Left lobe of liver (tissue), 2 donors: ENCODE measurements at places on chromosomes 3 and 15. TPM values are rescaled to one million over a fixed set of nuclear protein-coding genes. Genes with fewer than 3 reads are reported as not detected.

GRCh38 chr3:48623851-48624547 is 2.4 kb upstream of the TMEM89 start:
- DNase-seq: no peak

DNA sequence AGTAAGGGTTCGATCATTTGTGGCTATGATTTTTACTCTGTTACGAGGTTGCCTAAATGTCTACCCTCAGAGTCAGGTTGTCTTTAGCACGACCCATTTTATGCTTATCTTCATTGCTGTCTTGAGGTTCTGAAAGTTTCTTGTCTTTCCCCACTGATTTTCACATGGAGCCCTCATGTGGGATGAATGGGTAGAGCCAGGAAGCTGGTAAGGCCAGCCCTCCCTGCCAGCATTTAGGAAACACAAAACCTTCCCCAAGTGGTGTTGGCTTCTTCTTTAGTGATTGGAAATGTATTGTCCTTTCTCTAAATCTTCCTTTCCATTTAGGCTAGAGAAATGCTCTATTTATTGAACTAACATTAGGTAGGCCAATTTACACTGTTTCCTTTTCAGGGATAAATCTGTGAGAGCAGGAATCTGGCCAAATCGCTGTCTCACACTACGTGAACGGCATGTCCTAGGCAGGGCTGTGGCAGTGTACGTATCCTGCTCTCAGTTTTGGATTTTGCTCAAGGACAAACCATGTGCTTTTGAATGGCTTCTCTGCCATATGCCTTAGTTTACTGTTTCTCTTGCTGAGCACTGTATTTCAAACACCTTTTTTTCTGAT is 43.7 kb downstream of the MYZAP start:
- no peak for DNase-seq

DNA sequence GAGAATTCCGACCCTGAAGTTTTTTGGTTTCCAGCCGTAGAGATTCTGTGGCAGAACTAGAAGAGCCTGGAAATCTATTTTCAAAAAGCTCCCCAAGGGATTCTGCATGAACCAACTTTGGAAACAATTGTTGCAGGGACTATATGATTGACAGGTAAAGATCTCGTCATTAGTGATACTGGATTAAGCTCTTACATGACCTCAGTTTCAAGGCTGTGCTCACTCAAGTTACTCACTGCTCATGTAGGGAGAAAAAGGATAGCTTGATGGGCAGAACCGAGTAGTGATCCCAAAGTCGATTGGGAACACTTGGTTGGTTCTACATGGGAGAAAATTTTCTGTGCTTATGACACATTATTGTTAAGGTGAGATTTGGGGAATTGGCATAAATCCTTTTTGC is 142.3 kb upstream of the RASGRP1 start:
- no peak for DNase-seq

- no peak for DNase-seq
Observed at GRCh38 chr3:178284181-178284580, 252.1 kb upstream of the KCNMB2 start.

DNA sequence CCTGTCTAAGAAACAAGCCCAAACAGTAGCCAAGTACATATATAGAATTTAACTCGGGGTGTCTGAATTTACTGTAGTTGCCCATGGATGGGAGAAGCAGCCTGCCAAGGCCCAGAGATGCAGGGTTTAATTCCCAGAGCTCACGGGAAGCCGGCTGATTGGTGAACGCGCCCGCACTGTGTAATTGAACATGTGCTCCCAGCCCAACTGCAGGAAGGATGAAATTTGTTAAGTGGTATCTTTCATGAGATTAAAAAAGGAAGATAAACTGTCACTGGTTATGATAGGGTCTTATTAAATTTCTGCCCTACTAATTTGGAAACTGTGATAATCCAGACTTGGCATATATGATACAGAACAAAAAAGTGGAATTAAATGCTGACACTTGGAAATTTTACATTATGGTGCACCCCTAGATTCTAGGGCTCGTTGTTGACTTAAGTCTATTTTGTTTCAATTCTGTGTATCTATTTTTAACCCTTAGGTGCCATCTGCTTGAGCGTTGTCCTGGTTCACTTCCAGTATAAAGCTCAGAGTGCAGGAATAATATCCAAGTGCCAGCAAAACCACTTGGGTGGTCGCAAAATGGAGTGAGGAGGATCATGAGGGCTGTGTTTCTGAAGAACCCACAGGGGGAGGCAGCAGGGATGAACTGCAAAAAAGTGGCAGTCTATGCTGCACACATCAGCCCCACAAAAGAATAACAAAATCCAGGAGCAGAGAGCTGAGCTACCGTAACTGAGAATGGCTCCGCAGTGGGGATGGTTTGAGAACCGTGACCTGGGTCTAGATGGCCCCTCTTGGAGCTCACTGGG is 13.8 kb upstream of the TMC3 start:
- no peak for DNase-seq

RBM6 gene
- 45.7 TPM for total RNA-seq

PEX5L gene
- not detected for total RNA-seq

- DNase-seq: no peak
Observed at GRCh38 chr3:158140396-158140795, 30.5 kb downstream of the RSRC1 start.

DNA sequence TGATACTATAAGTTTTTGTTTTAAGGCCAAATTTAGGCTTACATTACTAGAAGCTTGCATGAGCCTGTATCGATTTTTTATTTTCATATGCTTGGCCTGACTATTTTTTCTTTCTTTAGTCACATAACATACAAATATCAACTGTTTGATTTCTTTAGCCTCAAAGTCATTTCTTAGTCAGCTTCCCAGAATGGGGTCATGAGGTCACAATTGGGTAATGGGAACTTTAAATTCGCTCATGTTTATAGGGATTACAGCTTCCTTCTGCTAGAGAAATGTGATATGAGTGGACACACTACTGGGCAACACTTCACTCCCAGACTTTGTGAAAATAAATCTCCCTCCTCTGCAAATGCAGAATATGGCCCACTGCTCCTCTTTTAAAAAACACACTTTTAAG is 9.1 kb upstream of the TIPARP start:
- DNase-seq: no peak

DNA sequence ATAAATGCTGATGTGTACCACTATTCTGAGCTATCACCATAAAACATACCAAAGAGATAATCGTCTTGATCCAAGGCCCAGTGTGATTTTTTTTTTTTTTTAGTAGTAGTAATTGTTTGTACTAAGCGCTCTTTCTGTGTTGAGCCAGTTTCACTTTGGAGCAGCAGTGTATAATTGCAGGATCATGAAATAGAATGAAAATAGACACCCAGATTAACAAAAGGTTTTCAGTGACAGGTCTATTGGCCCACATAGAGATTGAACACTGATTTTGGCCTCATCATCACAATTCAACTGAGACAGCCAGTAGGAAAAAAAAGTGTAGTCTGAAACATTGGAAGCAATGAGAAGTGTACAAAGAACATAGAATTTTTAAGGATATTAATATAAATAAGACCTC is 749.8 kb downstream of the NAALADL2 start:
- DNase-seq: no peak

DNA sequence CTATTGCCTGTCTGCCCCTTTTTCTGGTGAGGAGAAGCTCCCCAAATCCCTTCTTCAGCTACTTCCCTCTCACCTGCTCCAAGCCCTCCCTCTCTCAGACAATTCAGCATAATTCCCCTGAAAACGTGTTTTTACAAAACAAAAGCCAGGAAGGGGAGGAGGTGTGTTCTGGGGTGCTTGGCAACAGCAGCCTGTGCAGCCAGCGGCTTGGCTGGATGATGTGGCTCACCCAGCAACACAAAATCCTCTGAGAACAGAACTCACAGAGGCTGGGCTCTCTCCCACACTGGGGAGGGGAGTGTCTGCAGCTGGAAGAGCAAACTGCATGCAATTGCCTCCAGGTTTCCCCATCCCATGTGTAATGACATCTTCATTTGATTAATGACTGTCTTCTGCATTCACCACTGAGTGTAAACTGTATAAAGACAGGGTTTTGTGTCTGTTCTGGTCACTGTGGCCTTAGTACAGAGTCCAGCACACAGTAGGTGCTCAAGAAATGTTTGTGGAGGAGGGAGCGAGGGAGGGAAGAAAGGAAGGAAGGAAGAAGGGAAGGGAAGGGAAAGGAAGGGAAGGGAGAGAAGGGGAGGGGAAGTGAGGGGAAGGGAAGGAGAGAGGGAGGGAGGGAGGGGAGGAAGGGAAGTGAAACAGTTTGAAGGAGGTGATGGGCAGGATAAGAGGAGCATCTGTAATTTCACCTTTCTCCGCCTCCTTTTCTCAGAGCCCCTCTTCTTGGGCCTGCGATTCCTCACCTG is 70.1 kb upstream of the GLCE start:
- DNase-seq: no peak

DNA sequence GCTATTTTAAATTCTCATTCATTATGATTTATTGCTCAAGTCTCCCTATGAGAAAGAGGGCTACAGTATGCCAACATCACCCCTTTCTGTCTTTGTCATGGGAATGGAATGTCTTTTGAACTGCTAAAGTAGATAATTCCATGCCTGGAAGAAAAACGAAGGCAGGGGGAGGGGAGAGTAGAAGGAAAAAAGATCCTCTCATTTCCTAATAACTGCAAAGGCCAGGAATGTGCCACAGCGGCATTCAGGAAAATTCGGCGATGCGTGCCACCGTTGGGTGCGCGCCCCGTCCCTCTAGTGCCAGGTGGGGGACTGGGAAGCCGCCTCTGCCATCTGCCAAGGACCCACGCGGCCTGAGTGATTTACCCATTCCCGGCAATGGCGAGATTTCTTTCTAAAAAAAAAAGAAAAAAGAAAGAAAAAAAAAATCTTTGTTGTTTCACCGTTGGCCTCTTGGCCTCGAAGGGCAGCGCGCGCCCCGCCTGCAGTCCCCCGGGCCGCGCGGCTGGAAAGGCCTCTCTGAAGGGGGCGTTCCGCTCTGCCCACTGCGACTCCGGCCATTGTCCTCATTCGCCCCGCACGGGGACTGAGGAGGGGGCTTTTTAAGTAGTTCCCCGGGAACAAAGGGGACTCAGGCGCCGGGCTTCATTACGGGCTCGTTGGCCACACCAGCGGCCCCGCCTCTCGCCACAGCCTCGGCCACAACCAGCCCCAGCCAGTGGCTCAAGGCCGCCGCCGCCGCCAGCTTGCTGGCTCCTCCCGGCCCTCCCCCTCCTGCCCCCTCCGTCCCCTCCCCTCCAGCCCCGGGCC is 54.5 kb downstream of the CPN2 start:
- peak; percentile 66 for DNase-seq

DNA sequence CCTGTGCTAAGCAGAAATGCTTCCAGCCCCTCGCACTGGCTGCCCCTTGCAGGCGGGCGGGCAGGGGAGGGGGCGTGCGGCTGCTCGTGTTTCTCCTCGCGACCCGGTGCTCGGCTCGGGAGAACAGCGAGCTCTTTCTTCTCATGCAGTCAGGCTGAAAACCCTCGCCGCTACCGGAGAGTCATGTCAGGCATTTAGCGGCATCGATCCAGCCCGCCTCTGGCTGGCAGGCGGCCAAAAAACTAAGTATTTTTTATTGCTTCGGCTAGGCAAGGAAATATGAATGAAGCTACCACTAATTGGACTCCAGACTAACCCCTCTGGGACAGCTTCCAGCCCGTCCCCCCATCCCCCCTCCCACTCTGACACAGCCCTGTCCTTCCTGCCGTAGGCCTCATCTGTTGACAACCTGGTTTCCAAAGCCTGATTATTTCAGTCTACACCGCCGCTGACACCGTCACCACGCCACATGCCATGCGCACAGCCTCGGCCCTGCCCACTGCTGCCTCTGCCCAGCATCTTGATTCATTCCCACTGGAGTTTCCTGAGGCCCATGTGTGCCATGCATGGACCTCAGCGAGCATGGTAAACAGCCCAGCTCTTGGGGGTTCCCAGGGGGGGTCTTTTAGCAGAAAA is 35.3 kb downstream of the TLE3 start:
- DNase-seq: peak; percentile 66

DNA sequence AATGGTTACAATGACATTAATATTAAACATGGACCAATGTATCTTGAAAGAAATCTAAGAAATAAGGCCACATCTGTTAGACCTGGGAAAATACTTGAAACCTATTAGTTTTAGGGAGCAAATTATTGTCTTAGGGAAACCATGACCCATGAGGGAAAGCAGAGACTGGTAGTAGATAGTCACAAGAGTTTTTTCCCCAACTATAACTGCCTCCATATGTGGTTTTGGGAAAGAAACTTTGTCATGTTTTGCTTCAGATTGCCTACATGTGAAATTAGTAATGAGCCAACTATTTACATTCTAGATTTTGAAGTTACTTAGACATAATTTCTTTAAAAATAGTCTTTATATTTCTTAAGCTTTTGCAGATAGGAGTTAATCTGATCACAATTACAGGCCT is 474.9 kb downstream of the ROBO2 start:
- no peak for DNase-seq

GRCh38 chr3:59873576-59874230 is 823.9 kb upstream of the CFAP20DC start:
- DNase-seq: no peak

- DNase-seq: no peak
Observed at GRCh38 chr3:134697830-134698689, 47.2 kb upstream of the KY start.

- no peak for DNase-seq
Observed at GRCh38 chr3:150407808-150408220, 284 bp upstream of the TSC22D2 start.

CPNE9 gene
- not detected for total RNA-seq

GRCh38 chr15:38588672-38589071 is 24.1 kb upstream of the RASGRP1 start:
- no peak for DNase-seq

DNA sequence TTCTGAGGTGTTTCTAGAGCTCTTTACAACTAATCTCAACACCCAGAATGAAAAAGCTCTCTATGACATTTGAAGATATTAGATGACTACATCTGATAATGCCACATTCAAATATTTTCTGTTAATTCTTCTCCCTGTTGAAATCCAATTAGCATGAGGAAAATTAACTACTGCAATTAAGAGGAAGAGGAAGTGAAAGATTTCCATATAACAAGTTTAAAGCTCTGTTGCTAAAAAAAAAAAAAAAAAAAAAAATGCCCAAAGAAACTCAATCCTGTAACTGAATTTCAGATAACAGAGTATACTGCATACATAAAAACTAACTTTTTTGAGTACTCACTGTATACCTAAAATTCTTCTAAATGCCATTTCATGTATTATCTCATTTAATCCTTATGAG is 109.8 kb downstream of the TNIK start:
- no peak for DNase-seq

- DNase-seq: peak; percentile 29
Observed at GRCh38 chr15:63089260-63090043, 32.2 kb upstream of the LACTB start.

HTR3E gene
- total RNA-seq: not detected

- DNase-seq: no peak
Observed at GRCh38 chr3:81545572-81545971, 215.9 kb downstream of the GBE1 start.

CEMIP gene
- total RNA-seq: 0.50 TPM
